ENCODE measurements at places on chromosomes 3 and 15. TPM values are rescaled to one million over a fixed set of nuclear protein-coding genes. Genes with fewer than 3 reads are reported as not detected.

The GXYLT2 gene
- 2.9 TPM for polyA plus RNA-seq

The GOLGA8S gene
- 0.23 TPM for polyA plus RNA-seq

The PIF1 gene
- polyA plus RNA-seq: 8.4 TPM

The SAMD7 gene
- polyA plus RNA-seq: not detected

The ROPN1 gene
- 0.30 TPM for polyA plus RNA-seq

The GOLGA6A gene
- 0.09 TPM for polyA plus RNA-seq

The ZNF710 gene
- polyA plus RNA-seq: 21.9 TPM

The LINGO1 gene
- 0.75 TPM for polyA plus RNA-seq

DNA sequence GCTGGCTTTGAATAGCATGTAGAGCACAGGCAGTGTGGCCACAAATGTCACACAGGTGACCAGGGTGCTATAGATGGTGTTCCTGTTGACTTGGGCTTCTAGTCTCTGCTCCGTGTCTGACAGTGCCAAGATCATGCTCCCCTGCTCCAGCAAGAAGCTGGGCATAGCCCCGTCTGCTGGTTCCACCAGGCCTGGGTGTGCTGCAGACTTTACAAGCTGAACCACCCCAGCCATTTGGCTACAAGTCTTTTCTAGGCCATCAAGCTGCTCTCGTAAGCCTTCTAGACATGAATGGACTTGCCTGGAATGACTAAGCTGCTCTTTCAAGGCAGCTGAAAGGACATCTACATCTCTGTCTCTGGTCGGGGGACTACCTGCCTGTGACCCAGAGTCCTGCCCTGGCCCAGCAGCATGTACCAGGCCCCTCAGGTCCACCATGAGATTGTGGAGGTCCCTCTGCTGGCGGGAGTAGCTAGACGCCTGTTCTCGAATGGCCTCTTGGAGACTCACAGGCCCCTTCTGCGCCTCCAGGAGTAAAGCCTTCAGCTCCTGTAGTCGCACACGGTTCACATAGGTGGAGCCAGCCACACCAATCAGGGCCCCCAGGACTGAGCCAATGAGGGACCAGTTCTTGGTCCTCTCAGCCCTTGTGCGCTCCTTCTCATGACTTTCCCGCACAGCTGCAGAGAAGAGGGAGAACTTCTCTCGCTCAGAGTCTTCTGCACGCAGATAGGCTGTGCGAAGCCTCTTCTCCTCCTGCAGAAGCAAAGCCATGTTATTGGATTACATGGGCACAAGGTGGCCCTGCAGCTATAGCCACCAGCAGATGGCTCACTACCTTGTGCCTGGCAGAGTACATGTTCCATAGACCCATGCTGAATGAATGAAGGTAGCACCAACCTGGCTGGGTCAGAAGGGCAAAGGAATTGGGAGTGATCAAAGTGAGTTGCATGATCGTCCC is 2.8 kb upstream of the PLXNB1 start:
- no peak overlapping the region for H3K4me3 ChIP-seq
- H3K27me3 ChIP-seq: peaks cover 26% of the 10 kb centered on the region
- H3K27ac ChIP-seq: peak overlapping the region; percentile 22
- H3K4me1 ChIP-seq: peaks cover 35% of the 10 kb centered on the region

DNA sequence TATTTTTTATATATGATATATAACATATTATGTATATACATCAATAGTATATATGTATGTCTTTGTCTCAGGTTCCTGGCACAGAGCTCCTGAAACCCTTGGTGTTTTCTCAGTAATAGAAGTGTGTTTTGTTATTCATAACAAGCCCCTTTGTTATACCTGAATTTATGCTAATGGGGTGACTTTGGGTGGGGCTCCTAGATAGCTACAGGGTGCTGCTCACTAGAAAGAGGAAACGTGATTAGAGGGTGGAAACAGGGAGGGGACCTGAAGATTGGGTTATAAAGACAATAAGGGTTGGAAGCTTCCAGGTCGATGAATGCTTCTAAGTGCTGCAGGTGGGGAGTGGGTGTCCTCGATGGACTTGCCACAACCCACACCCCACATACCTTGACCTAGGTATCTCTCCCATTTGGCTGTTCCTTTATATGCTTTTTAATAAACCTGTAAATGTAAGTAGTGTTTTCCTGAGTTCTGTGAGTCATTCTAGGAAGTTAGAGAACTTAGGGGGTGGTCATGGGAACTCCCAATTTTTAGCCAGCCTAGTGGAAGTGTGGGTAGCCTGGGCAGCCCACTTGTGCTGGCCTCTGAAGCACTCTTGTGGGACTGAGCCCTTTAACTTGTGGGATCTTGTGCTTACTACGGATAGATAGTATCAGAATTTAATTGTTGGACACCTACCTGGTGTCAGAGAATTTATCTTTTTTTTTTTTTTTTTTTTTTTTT is 36.9 kb upstream of the C15orf39 start:
- no peaks in the 10 kb centered on the region for H3K36me3 ChIP-seq
- H3K4me3 ChIP-seq: no peak overlapping the region
- H3K4me1 ChIP-seq: no peaks in the 10 kb centered on the region
- H3K27ac ChIP-seq: no peak overlapping the region

DNA sequence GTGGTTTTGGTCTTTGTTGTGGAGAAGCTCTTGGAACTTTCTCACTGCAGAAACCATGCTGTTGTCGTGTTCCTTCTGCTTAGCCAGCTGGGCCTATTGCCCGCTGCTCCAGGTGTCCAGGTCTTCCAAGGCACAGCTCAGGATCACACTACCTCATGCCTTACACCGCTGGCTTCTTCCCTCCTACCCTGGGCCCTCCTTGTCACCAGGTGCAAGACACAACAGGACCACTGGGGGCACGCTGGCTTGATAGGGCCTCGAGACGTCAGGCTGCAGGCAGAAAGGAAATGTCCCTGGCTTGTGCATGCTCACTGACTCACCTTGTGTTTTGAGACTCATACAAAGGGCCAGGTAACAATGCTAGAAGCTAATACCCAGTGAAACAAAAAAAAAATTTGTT is 32.3 kb downstream of the PAQR9 start:
- peaks cover 2% of the 10 kb centered on the region for H3K27me3 ChIP-seq

- no peak for DNase-seq
- H3K4me3 ChIP-seq: no peak overlapping the region
- H3K27ac ChIP-seq: no peak overlapping the region
- H3K27me3 ChIP-seq: no peaks in the 10 kb centered on the region
Measured at GRCh38 chr3:15623535-15624440, 22.2 kb downstream of the BTD start.

- no peak overlapping the region for H3K4me3 ChIP-seq
- no peaks in the 10 kb centered on the region for H3K4me1 ChIP-seq
- H3K36me3 ChIP-seq: no peaks in the 10 kb centered on the region
Measured at GRCh38 chr15:80317389-80318182, 65.6 kb upstream of the CTXND1 start.

GRCh38 chr3:147418808-147419701 is 9.9 kb downstream of the ZIC1 start:
- H3K4me3 ChIP-seq: no peak overlapping the region
- no peak overlapping the region for H3K27ac ChIP-seq
- H3K4me1 ChIP-seq: no peaks in the 10 kb centered on the region
- peaks cover 60% of the 10 kb centered on the region for H3K27me3 ChIP-seq
- H3K36me3 ChIP-seq: no peaks in the 10 kb centered on the region

- H3K27ac ChIP-seq: no peak overlapping the region
- no peak overlapping the region for H3K4me3 ChIP-seq
- H3K27me3 ChIP-seq: no peaks in the 10 kb centered on the region
- DNase-seq: no peak
- H3K36me3 ChIP-seq: no peaks in the 10 kb centered on the region
- H3K4me1 ChIP-seq: peaks cover 19% of the 10 kb centered on the region
Measured at GRCh38 chr3:4568841-4569240, 75.7 kb downstream of the ITPR1 start.

- no peak overlapping the region for H3K4me3 ChIP-seq
- no peaks in the 10 kb centered on the region for H3K36me3 ChIP-seq
- no peak overlapping the region for H3K27ac ChIP-seq
- H3K27me3 ChIP-seq: no peaks in the 10 kb centered on the region
- no peak for DNase-seq
- no peaks in the 10 kb centered on the region for H3K4me1 ChIP-seq
Measured at GRCh38 chr3:95468331-95468730, 1346.1 kb upstream of the EPHA6 start.

- no peaks in the 10 kb centered on the region for H3K27me3 ChIP-seq
- H3K4me1 ChIP-seq: peaks cover 2% of the 10 kb centered on the region
Measured at GRCh38 chr3:4687167-4687566, 194.0 kb downstream of the ITPR1 start.

GRCh38 chr3:179717219-179717618 is 64.4 kb downstream of the USP13 start:
- H3K36me3 ChIP-seq: peaks cover 4% of the 10 kb centered on the region
- DNase-seq: no peak
- H3K27me3 ChIP-seq: no peaks in the 10 kb centered on the region
- H3K27ac ChIP-seq: no peak overlapping the region

GRCh38 chr3:118199044-118199443 is 835.6 kb downstream of the IGSF11 start:
- no peak overlapping the region for H3K4me3 ChIP-seq
- no peaks in the 10 kb centered on the region for H3K27me3 ChIP-seq
- H3K36me3 ChIP-seq: no peaks in the 10 kb centered on the region
- DNase-seq: no peak

GRCh38 chr15:101522091-101522490 is 32.6 kb upstream of the PCSK6 start:
- no peak overlapping the region for H3K4me3 ChIP-seq
- no peaks in the 10 kb centered on the region for H3K36me3 ChIP-seq
- no peak for DNase-seq
- no peak overlapping the region for H3K27ac ChIP-seq
- H3K27me3 ChIP-seq: no peaks in the 10 kb centered on the region

DNA sequence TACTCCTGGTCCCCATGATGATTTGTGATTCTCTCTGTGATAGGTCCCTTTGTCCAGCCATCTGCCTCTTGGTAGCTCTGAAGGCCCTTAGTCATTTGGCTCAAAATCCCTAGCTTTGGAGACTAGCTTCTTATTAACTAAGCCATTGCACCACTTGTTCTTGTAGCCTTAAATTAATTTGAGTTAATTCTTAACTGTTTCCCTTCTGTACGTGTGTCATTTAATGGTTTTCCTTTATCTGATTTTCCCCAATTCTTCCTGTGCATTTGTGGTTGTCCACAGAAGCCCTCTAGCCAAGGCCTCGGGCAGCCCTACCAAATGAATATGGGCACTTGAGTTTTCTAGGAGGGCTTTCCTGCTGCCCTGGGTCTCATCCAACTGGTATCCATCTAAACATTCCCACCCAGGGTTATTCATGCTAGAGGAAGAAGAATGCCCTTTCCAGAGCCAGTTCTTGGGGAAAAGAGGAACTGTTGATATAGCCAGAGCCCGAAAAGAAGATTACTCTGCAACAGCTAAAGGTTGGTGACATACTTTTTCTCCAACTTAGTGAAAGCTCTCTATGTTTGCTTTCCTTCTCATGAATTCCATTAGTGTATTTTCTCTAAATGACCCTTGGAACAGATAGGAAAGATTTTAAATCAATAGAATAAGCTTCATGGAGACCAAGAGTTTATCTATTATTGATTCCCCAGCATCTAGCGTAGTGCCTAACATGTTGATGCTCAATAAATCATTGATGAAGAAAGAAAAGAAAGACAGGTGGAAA is 44.2 kb upstream of the ZBTB38 start:
- no peaks in the 10 kb centered on the region for H3K36me3 ChIP-seq
- H3K27me3 ChIP-seq: no peaks in the 10 kb centered on the region
- H3K4me1 ChIP-seq: no peaks in the 10 kb centered on the region
- DNase-seq: no peak
- no peak overlapping the region for H3K4me3 ChIP-seq

GRCh38 chr3:126912027-126912422 is 70.9 kb upstream of the PLXNA1 start:
- DNase-seq: no peak
- H3K27me3 ChIP-seq: no peaks in the 10 kb centered on the region
- peak overlapping the region; percentile 62 for H3K27ac ChIP-seq
- H3K4me1 ChIP-seq: peaks cover 20% of the 10 kb centered on the region

DNA sequence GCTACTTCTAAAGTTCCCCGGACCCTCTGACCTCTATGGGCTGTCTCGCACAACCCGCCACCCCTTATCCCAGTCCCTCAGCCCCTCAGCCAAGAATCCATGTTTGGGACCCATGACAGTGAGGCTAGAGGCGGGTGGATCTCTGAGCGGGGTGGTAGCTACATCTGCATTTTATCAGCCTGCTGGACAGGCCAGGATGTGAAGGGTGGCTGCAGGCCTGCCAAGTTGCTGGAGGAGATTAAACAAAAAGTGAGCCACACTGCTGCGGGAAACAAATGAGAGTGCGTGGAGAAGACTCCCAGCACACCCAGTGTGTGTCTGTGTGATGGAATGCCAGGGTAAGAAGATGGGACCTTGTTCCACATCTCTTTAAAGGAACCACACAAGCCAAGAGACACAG is 51.1 kb upstream of the SPATA12 start:
- H3K4me1 ChIP-seq: no peaks in the 10 kb centered on the region
- H3K27me3 ChIP-seq: no peaks in the 10 kb centered on the region
- no peak overlapping the region for H3K27ac ChIP-seq
- H3K36me3 ChIP-seq: no peaks in the 10 kb centered on the region

DNA sequence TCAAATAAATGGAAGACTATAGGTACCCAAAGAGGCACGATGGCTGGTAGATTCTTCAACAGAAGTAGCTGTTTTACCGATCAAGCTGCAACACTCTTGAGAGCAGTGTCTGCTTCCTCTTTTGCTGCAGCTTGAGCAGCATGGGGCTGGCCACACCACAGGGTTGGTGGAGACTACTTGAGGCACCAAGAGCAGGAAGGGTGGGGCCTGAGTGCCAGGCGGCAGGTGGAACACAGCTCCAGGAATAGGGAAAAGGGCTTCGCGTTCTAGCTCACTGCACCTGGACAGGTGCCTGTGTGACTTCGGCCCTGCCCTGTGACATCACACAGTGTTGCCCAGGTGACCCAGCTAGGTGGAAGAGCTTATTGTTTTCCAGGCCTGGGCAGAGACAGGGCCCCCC is at the start of gene CCDC33:
Gene CCDC33 (plus strand): TSS at position 365 of the 400 bp plus-strand sequence. CDS start 394 bp downstream, outside the sequence.
- H3K27ac ChIP-seq: no peak within 1 kb of the TSS
- DNase-seq: peak; percentile 48
- no peak within 1 kb of the TSS for H3K4me3 ChIP-seq
- H3K27me3 ChIP-seq: no peaks in the 10 kb centered on the region

DNA sequence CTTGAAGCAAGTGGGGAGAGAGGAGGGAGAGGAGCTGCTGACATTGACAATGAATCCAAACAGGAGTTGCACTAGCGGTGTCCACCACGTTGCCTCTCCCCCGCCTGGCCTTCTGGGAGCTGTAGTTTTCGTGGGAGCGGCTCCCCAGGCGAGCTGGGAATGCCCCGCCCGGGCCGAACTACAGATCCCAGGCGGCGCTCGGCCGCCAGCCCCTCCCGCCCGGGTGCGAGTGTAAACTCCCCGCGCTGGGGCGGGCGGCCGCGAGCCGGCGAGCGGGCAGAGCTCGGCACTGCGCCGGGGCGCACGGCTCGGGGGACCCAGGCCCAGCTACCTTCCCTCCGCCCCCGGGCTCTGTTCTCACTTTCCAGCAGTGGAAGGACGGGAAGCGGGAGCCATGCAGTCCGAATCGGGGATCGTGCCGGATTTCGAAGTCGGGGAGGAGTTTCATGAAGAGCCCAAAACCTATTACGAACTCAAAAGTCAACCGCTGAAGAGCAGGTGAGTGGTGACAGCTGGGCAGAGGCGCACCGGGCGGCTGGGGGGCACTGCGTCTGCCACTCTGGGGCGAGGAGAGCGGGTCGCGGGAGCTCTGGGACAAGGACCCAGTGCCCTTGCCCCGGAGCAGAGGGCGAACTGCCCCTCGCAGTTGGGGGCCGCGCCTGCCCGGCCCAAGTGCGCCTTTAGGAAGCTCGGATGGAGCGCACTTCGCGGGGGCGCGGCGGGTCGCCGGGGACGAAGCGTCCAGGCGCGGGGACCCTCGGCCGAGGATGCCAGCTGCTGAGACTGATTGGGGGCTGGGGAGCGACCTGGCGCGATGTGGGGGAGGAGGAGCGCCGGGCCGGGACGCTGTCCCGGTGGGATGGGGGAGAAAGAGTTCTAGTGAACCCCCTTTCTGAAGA is at the start of gene MITF:
Gene MITF (plus strand): TSS at position 261 of the 899 bp plus-strand sequence. CDS start 134 bp downstream, at position 395.
- H3K4me1 ChIP-seq: peaks cover 40% of the 10 kb centered on the region
- H3K36me3 ChIP-seq: no peaks in the 10 kb centered on the region
- no peak within 1 kb of the TSS for H3K27ac ChIP-seq
- peak; percentile 40 for DNase-seq
- peak within 1 kb of the TSS; percentile 55 for H3K4me3 ChIP-seq
